ENCODE measurements at places on chromosomes 2 and 18.

GRCh38 chr2:238169048-238169707 lies 10.4 kb downstream of the ERFE start:
- DNase-seq, result no peak

DNA sequence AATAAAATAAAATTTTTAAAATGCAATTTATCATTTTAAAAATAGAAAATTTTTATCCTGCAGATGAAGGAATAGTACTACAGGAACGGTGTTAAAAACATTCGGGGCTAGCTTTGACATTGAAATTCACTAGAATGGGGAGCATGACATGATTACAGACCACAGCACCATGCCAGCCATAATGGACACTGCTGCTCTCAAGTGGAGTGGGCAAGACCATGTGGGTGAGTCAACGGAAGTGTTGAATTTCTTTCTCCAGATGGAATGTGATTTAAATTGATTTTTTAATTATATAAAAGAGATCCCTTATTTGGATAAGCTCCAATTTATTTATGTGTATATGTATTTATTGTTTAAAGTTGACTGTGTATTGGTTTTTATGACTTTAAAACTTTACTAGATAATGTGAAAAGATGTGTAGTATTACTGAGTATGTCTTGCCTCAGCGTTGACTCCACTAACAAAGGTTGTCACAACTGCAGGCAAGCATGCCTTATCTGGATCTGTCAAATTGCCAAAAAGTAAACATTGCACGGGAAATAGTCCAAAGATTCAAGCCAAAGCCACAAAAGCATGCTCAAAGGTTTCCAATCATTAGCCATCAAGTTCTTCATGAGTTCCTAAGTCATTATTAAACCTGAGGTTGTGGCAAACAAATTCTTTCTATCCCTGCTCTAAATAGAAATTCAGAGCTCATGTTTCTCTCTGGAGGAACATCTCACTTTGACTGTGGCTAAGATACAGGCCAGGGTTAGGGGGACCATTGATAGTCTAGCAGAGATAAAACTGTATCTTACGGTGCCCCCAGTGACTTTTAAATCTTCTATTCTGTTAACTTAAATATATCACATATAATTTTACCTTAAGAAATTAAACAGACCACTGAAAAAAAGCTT lies 536.9 kb downstream of the TMX3 start:
- DNase-seq, result no peak

GRCh38 chr2:155633887-155634570 lies 698.5 kb downstream of the NR4A2 start:
- DNase-seq, result no peak

DNA sequence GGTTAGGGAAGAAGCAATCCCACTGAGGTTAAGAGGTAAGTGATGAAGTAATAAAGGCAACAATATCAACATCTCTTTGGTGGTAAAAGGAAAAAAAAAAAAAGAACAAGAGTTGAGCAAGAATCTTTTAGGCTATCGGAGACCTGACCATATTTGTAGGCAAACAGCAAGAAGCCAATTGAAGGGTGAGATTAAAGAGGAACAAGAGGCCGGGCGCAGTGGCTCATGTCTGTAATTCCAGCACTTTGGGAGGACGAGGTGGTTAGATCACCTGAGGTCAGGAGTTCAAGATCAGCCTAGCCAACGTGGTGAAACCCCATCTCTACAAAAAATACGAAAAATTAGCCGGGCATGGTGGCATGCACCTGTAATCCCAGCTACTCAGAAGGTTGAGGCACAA lies 11.3 kb downstream of the VPS54 start:
- DNase-seq, result no peak

- no peak for DNase-seq
Measured at GRCh38 chr2:96945014-96945413, 41.4 kb downstream of the FAM178B start.

GRCh38 chr2:18976168-18976961 lies 382.1 kb downstream of the OSR1 start:
- no peak for DNase-seq

DNA sequence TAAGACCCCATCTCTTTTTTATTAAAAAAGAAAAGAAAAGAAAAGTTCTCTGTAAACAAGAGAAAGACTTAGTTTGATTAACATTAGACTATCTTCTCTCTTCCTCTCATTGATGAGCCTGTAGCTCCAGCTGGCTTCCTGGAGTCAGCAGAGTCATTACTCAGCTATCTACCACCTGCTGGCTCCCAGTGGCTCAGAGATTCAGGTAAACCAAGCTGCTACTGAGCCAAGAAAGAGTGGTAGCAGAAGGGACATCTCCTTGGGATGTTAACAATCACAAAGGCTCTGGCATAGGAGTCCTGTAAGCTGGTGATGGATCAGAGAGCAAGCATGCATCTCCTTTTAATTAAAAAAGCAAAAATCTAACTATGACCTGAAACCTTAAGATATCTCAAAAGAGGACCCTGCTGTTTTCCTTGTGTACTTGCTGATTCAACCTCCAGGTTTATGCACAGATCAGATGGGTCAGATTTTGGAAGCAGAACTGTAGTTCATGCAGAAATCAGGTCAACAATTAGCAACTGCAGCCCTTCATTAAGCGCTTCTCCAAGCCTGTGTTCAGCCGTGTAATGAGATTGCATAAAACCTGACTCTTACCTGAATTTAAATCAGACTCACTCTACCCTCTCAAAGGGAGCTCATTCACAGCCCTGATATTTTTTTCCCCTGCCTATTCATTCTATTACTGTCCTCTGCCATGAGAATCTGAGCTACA lies 225.8 kb downstream of the RNF152 start:
- no peak for DNase-seq

- DNase-seq, result no peak
Measured at GRCh38 chr2:105443617-105444598, 45.1 kb upstream of the FHL2 start.

DNA sequence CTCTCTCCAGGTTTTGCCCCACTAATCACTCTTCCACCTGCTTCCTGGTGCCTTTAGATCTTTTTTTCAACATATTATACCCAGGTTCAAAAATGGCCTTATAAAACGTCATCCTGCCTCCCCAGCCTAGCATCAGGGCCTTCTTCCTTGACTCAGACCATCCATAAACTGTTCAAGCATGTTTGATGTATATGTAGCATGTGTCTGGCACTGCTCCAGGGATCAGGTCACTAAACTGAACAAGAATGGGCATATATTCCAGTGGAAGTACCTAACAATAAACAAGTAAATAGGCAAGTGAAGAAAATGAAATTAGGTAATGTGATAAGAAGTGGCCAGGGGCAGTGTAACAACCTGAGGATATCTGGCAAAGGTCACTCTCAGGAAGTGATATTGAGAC lies 141.2 kb downstream of the TRIB2 start:
- no peak for DNase-seq

DNA sequence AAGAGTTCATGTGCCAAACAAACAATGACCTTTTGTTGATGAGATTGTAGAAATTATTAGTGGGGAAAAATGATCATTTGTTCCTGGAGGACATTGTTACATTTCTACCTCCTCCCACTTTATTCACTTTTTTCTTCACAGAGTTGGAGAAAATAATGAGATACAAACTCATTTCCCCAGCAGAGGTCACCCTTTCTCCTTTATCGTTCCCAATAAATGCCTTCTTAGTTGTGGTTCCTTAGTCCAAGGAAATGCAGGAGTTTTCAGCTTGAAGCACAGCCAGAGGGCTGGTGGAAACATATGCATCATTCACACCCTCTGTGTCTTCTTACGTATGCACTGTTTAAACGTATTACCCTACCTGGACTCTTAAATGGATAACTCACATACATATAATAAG lies 108.8 kb downstream of the SLC4A3 start:
- DNase-seq, result no peak

GRCh38 chr2:108616751-108617161 lies 82.5 kb downstream of the LIMS1 start:
- no peak for DNase-seq
